ENCODE measurements at places on chromosomes 2 and 18.

GRCh38 chr2:12041236-12041635 is 294.8 kb downstream of the LPIN1 start:
- no peak for DNase-seq

GRCh38 chr2:202016579-202017227 is 17.0 kb upstream of the FZD7 start:
- DNase-seq, result no peak

DNA sequence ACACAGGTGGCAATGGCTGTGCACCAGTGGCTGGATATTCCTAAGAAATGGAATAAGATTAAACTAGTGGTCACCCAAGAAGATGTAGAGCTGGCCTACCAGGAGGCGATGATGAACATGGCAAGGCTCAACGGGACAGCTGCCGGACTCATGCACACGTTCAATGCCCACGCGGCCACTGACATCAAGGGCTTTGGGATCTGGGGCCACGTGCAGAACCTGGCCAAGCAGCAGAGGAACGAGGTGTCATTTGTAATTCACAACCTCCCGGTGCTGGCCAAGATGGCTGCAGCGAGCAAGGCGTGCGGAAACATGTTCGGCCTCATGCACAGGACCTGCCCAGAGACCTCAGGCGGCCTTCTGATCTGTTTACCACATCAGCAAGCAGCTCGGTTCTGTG is 190.8 kb downstream of the FTCDNL1 start:
- DNase-seq, result no peak

DNA sequence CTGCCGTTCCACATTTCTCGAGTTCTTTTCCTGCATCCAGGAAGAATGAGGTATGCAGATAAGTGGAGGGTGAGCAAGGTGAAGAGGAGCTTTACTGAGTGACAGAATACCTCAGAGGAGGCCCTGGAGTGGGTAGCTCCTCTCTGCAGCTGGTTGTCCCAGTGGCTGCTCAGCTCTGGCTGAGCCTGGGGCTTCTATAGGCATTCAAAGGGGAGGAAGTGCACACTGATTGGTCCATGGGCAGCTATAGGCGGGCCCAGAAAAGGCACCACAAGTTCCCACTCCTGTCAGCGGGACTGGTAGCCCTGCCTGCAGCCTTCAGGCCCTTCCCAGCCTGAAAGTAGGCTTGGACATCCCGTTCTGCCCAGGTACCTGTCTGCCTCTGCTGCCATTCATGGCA is 94.7 kb downstream of the DOK6 start:
- no peak for DNase-seq

DNA sequence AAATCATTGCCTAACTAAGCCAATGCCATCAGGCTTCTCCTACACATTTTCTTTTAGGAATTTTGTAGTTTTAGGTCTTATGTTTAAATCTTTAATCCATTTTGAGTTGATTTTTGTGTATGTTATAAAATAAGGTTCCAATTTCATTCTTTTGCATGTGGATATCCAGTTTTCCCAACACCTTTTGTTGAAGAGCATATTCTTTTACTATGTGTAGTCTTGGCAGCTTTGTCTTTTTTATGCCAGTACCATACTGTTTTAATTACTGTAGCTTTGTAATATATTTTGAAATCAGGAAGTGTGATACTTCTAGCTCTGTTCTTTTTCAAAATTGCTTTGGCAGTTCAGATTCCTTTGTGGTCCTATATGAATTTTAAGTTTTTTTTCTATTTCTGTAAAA is 11.0 kb downstream of the FASTKD2 start:
- DNase-seq, result no peak

DNA sequence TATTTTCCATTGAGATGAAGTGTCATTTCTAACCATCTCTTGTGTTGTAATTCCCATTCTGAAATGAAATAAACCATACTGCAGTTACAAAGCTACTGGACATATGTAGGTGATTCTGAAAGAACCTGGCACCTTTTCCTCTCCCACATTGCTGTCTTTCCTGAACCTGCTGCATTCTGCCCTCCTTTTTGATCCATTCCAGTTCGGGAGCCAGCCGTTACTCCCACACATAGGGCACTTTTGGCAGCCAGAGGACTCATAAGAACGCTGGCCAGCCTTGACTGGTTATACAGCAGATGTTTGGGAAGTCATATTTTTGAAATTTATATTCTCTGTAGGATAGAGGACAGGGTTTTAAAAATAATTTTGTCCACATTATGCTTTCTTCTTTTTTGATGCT is 369.8 kb upstream of the CDH7 start:
- DNase-seq, result no peak

DNA sequence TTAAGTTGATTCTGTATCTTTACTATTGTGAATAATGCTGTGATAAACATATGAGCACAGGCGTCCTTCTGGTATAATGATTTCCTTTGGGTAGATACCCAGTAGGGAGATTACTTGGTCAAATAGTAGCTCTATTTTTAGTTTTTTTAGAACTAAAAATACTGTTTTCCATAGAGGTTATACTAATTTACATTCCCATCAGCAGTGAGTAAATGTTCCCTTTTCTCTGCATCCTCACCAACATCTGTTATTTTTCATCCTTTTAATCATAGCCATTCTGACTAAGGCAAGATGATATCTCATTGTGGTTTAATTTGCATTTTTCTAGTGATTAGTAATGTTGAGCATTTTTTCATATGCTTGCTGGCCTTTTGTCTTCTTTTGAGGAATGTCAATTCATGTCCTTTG is 35.1 kb downstream of the PMS1 start:
- no peak for DNase-seq

DNA sequence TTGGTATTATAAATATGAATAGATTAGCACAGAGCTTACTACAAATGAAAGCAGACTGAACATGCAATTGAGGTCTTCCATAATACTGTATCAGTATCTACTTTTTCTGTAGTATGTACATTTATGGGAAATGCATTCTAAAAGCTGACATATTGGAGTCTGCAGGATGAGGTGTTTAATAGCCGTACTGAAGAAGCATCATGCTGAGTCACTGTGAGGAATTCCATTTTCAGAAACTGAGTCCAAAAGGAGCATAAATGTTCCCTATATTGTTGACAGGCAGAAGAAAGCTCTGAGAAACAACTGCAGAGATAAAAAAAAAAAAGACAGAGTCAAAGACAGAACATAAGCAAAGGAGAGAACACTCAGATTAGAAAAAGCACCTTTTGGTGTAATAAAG is 366.7 kb upstream of the SPHKAP start:
- DNase-seq, result no peak

DNA sequence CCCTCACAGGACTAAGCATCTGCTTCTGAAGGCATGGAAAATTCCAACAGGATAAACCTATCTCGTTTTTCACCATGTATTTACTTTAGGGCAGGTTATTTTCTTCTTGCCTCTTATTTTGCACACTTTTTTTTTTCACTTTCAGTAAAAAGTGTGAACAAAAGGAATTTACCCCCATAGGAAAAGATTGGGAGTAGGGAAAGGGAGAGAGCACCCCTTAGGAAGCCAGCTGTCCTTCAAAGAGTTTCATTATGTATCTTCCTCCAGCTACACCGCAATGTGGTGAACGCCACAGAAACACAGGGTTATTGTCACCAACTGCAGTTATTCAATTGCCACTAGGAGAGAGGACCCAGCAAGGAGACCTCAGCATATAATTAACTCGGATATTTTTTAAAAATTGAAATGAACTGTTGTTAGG is 286.2 kb upstream of the VRK2 start:
- DNase-seq, result no peak

- no peak for DNase-seq
Measured at GRCh38 chr18:13377496-13377895, 158.9 kb downstream of the LDLRAD4 start.

- DNase-seq, result no peak
Measured at GRCh38 chr2:223929571-223930102, 15.5 kb downstream of the WDFY1 start.

DNA sequence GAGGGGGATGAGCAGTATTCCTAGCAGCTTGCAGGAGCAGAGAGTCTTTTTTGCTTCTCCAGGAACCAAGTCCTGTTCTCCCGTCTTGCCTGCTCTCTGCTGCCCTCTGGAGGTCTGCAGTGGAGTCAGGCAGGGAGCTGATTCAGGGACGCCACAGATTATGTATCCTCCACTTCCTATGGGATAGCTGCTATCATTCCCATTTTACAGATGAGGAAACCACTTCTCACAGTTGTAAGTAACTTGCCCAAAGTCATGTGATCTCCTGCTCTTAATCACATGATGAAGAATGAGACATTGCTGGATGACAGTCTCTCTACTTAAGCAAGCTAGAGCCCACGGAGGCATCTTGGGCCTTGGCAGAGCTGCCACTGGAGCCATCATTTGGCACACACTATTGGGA is 8.3 kb downstream of the SLC4A5 start:
- peak; percentile 81 for DNase-seq

DNA sequence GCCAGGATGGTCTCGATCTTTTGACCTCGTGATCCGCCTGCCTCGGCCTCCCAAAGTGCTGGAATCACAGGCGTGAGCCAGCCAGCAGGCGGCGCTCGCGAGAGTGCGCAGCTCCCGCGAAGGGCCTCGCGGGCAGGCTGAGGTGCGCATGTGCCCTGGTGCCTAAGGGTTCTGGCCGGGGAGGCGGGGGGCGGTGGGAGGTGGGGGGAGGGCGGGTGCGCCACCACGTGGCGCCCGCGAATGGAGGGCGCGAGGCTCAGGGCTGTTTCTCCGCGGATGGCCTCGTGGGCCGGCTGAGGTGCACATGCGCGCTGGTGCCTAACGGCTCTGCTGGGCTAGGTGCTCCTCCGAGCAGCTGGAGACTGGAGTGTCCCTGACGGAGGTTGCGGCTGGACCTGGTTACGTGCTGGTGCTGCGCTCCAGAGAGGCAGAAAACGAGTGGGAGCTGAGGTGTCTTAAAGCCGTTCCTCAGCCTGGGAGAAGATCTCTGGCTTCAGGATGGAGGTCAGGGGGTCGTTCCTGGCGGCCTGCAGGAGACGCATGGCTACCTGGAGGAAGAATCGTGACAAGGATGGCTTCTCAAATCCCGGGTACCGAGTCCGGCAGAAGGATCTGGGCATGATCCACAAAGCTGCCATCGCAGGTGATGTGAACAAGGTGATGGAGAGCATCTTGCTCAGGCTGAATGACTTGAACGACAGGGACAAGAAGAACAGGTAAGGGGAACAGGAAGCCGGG is at the start of gene ANKRD62:
ANKRD62 (plus strand) TSS at position 324 of the 738 bp plus-strand sequence; CDS start at position 499, 175 bp downstream.
- DNase-seq, result peak; percentile 68

GRCh38 chr2:19895535-19895934 is 6.2 kb downstream of the TTC32 start:
- DNase-seq, result no peak

DNA sequence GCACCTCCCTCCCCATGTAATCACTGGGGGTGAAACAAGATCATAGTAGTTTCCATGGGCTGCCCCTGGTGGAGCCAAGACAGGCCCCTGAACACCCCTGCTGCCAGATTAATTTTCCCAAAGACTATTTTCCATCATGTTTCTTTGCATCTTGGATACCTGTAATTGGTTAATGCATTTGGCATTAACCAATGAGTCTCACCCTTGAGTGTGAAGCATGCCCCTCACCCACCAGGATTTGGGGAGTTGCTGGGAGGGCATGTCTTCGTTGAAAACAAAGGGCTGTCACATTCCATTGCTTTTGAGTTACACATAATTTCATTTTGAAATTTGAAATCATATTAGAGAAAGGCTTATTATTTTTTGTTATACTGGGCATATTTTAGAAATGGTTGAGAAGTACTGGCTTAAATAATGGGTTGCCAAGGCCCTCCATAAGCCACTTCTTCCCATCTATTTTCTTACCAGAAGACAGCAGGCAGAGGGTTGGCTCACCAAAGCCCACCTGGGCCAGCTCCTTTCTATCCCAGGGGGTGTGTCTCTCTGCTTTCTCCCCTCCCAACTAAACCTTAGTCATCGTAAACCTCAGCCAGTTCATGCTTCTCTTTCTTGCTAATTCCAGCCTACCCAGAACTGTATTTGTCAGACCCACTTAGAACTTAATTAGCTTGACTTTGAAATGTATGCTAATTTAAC is 51.8 kb downstream of the ATIC start:
- DNase-seq, result no peak

GRCh38 chr2:174365571-174365970 is 30.0 kb upstream of the SCRN3 start:
- DNase-seq, result no peak

DNA sequence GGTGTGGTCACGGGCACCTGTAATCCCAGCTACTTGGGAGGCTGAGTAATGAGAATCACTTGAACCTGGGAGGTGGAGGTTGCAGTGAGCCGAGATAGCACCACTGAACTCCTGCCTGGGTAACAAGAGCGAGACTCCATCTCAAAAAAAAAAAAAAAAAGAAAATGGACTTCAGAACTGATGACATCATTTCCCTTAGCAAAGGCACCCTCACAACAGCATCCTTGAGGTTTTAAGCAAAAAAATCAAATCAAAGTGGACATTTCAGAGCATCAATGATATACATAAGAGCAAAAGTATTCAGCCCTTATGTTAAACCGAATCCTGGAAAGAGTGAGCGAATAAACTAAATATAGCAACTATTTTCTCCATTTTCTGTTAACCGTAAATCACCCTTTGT is 45.3 kb downstream of the EPB41L3 start:
- DNase-seq, result no peak

DNA sequence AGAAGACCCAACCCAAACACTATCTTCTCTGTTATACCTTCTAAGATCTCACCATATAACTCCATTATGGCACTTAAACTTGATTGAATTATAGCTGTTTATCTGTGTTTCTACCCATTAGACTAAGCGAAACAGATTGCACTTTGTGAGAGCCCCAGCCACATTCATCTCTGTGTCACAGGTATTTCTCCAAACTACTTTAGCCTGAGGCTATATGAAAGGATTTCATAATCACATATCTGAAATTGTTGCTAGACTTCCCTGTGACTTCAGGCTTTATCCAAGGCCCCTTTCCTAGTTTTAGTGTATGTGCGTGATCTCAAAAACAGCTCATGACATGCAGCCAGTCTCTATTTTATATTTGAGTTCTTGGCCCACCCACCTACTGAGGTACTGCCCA is 745.0 kb upstream of the ACVR2A start:
- no peak for DNase-seq

Measured in H9 (cell line).